ENCODE measurements at places on chromosomes 2 and 18. TPM values are rescaled to one million over a fixed set of nuclear protein-coding genes. Genes with fewer than 3 reads are reported as not detected.

The TMEM163 gene
- 0.12 TPM for total RNA-seq

The ST8SIA5 gene
- total RNA-seq: not detected

The ODC1 gene
- total RNA-seq: 32.0 TPM

The ARHGEF33 gene
- 0.32 TPM for total RNA-seq

The ALMS1 gene
- 8.4 TPM for total RNA-seq

The GCA gene
- total RNA-seq: 16.8 TPM
